ENCODE measurements at places on chromosomes 4 and X. TPM values are rescaled to one million over a fixed set of nuclear protein-coding genes. Genes with fewer than 3 reads are reported as not detected.

GRCh38 chr4:19772581-19772980 lies 479.1 kb upstream of the SLIT2 start:
- no peak overlapping the region for H3K4me3 ChIP-seq
- no peaks in the 10 kb centered on the region for H3K4me1 ChIP-seq
- no peaks in the 10 kb centered on the region for H3K36me3 ChIP-seq

- no peak overlapping the region for H3K27ac ChIP-seq
- DNase-seq = peak; percentile 80
- no peaks in the 10 kb centered on the region for H3K27me3 ChIP-seq
- H3K4me3 ChIP-seq = no peak overlapping the region
- H3K4me1 ChIP-seq = no peaks in the 10 kb centered on the region
- no peaks in the 10 kb centered on the region for H3K36me3 ChIP-seq
Measured at GRCh38 chrX:136030303-136031191, 45.3 kb downstream of the SLC9A6 start.

GRCh38 chr4:12724510-12724909 lies 759.6 kb downstream of the RAB28 start:
- H3K27ac ChIP-seq = no peak overlapping the region
- DNase-seq = no peak
- no peaks in the 10 kb centered on the region for H3K36me3 ChIP-seq

DNA sequence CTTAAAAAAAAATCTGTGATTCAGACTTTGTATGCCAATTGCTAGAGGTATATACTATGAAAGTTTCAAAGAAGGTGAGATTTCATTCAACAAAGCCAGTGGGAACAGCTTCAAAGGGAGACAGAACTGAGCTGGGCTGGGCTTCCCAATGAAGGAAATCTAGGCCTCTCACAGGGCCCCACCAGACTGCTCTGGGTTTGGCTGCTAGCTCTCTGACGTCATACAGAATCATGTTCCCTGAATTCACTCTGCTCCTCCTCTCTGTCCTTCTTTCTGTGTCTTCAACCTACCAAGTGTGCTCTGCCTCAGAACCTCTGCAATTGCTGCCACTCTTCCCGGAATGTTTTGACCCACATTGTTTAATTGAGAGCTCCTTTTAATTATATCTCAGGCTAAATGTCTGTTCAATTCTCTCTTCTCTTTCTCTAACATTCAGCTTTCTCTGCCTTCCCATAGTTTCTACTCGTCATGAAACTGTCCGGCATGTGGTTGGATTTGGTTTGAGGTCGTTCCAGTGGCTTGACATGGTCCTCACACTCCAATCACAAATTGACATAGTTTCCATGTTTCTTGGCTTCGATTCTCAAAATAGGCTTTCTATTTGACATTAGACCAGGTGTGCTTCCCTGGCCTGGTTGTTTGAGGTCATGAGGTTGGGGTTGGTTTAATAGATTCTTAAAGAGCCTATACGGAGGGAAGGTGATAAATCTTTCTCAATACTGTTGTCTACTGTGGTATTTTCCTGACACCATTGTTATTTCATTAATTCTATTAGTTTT lies 282.1 kb upstream of the EMCN start:
- no peaks in the 10 kb centered on the region for H3K27me3 ChIP-seq
- no peak for DNase-seq
- H3K4me3 ChIP-seq = no peak overlapping the region
- no peaks in the 10 kb centered on the region for H3K36me3 ChIP-seq
- H3K4me1 ChIP-seq = peaks cover 4% of the 10 kb centered on the region
- H3K27ac ChIP-seq = no peak overlapping the region

GRCh38 chr4:13988353-13989305 lies 361.1 kb upstream of the BOD1L1 start:
- peak; percentile 73 for DNase-seq
- H3K36me3 ChIP-seq = no peaks in the 10 kb centered on the region
- no peak overlapping the region for H3K27ac ChIP-seq
- no peak overlapping the region for H3K4me3 ChIP-seq
- peaks cover 18% of the 10 kb centered on the region for H3K4me1 ChIP-seq

- no peak overlapping the region for H3K4me3 ChIP-seq
- H3K27me3 ChIP-seq = peaks cover 13% of the 10 kb centered on the region
- H3K27ac ChIP-seq = peak overlapping the region; percentile 26
- H3K36me3 ChIP-seq = no peaks in the 10 kb centered on the region
Measured at GRCh38 chr4:7699031-7699430, 240.6 kb downstream of the AFAP1 start.

GRCh38 chr4:95798003-95798402 lies 41.9 kb upstream of the PDHA2 start:
- no peak overlapping the region for H3K27ac ChIP-seq
- DNase-seq = no peak
- no peaks in the 10 kb centered on the region for H3K4me1 ChIP-seq
- no peaks in the 10 kb centered on the region for H3K36me3 ChIP-seq

DNA sequence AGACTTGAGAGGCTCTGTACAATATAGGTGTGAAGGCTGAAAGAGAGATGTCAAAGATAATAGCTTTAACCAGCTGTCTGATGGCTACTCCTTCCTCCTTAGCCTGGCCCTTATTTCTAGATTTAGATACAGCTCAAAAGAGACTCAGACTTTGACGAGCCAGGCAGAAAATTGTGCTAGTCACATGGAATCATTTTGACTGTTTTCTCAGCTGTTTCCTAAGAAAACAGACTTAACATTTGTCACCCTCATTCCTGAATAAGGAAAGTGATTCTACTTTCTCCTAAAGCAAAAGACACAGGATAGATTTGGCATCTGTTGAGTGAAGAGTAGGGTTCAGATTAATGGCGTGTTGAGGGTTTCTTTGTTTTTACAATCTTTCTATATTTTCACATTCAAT lies 340.7 kb downstream of the DHX15 start:
- no peaks in the 10 kb centered on the region for H3K36me3 ChIP-seq
- peaks cover 2% of the 10 kb centered on the region for H3K4me1 ChIP-seq
- no peak for DNase-seq
- H3K4me3 ChIP-seq = no peak overlapping the region
- no peaks in the 10 kb centered on the region for H3K27me3 ChIP-seq

GRPR gene
- total RNA-seq = not detected

ZAR1 gene
- not detected for total RNA-seq

UGT2B7 gene
- 1.5 TPM for total RNA-seq

GLRA2 gene
- total RNA-seq = not detected

SERTM2 gene
- total RNA-seq = 0.16 TPM

TBX22 gene
- total RNA-seq = not detected

GLUD2 gene
- total RNA-seq = 2.2 TPM

TMSB15C gene
- total RNA-seq = 1.0 TPM

PPEF2 gene
- not detected for total RNA-seq

LINC00632 gene
- 211 TPM for total RNA-seq
